ENCODE measurements at places on chromosomes 6 and 20.

GRCh38 chr6:35730745-35731413, 6.0 kb upstream of the ARMC12 start:
- no peak for DNase-seq

DNA sequence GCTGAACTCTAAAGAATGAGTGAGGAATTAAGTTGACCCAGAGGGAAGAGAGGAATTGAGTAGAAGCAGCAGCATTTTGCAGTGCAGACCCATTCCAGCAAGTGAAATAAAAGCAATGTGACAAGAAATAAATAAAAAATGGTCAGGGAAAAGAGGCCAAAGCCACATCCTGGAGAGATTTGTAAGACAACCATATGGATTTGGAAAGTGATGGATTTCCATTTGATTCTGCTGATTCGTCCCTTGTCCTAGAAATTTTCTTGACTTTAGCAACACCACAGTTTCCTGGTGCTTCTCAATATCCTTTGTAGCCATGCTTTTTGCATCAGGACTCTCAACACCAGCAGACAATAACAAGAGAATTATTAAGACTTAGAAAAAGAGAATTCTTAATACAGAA, 29.8 kb downstream of the ANKEF1 start:
- DNase-seq, result no peak

DNA sequence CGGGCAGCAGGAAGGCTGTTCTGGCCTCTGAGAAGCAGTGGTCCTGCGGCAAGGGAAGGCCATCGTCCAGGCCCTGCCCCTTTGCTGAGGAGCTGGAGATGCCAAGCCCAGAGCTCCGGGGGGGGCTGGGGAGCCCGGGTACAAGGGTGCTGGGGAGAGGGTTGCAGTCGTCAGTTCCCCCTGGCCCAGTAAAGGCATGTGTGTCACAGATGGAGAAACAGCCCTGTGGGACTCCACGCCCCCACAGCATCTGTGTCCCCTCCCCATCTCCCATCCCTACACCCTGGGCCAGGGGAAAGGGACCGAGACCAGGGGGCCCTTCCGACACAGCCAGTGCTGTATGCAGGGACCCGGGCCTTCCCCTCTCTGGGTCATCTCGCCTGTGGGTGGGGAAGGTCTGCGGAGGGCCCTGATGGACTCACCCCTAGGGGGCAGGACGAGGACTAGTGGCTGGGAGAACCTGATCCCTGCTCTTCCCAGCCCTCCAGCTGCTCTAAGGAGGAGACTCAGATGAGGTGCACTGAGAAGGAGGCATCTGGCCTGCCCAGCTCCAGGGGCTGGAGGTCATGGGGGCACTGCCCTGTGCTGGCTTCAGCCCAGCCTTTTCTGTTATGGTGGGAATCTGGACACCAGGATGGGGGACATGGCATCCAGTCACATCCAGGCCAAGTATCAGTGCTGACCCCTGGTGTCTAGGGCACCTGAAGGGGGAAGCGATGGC, 609 bp downstream of the MYL9 start:
- no peak for DNase-seq

DNA sequence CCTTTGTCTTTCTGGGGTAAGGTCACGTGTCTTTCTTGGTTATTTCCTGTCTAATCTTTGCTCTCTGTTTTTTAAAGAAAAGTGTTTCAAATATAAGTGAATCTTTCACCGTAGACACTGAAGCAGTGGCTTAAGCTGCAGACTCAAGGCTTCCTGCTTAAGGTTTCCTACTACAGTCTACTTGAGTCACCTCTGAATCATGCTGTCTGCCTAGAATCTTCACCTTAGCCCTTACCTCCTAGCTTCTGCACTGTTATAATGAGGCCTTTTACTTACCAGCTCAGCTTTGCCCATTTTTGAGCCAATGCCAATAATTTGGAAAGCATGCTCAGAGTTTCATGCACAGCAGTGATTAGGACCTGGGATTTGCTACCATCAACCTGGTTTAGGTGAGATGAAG, 30.6 kb downstream of the ADGRF4 start:
- no peak for DNase-seq

GRCh38 chr6:53103993-53104675, 38.9 kb downstream of the FBXO9 start:
- DNase-seq, result no peak

DNA sequence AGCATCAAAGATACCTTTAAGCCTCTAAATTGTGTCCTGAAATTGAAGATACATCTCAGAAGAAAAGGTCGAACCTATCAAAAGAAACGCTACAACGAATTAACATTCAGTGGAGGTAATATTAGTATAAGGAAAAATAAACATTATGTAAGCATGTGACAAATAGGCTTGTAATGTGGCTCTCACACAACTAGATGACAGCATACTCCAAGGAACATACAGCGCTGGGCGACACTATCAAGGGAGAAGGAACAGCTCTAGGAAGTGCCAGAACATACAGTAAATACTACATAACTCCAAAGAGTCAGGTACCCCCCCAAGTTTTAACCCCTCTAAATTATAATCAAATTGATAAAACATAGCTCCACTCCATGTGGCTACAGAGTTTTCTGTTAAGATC, 103.5 kb downstream of the LAMP5 start:
- no peak for DNase-seq

- no peak for DNase-seq
These were observed 515.7 kb downstream of the FRK start for GRCh38 chr6:115544765-115545671.

DNA sequence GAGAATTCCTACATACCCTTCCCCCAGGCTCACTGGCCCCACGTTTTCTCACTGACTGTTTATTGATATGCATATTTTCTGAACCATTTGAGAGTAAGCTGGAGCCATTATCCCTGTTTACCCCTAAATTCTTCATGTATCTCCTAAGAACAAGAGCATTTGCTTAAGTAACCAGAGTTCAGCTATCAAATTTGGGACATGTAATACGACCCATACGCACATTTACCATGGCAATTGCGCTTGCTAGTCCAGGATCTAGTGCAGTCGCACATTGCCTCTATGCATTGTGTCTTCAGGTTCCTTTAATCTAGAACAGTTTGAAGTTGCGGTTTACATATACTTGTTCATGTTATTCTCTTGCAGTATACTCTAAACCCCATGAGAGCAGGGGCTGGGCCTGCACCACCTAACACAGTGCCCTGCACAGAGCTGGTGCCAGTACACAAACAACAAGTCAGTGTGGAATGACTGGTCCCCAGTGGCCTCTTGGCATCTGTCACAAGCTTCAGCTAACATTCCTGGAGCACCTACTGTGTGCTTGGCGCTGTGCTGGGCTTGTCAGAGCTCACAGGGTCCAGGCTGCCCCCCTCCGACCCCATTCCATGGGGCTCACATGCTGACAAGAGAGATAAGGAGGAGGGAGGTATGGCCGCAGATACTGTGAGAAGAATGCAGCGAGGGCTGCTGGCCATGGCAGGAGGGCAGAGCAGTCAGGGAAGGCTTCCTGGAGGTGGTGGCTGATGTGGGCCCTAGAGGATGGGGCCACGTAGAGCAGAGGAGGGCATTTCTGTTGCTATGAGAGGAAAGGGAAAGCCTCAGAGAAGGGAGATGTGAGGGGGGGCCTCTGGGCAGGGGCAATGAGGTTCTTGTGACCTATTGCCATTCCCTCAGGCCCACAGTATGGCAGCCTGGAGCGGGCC, 28.1 kb downstream of the SPDEF start:
- DNase-seq, result no peak

DNA sequence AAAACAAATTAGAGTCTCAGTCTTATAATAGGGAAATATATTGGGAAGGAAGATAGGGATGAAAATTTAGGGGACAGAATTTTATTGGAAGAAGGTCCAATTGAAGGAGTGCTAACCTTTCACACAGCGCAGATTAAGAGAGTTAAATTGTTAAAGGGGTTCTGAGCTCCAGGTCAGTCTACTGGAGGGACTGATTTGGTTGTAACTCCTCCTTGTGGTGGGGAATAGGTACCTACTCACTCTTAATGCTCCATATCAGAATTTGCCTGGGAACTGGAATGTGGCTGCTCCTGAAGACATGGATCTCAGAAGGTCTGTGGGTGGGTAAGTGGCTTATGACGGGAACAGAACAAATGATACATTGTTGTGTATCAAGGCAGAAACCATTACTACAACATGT, 143.5 kb downstream of the FLRT3 start:
- DNase-seq, result no peak

- no peak for DNase-seq
These were observed 24.4 kb downstream of the CNR1 start for GRCh38 chr6:88141561-88142296.

GRCh38 chr6:105781915-105782314, 304.2 kb upstream of the PRDM1 start:
- no peak for DNase-seq

DNA sequence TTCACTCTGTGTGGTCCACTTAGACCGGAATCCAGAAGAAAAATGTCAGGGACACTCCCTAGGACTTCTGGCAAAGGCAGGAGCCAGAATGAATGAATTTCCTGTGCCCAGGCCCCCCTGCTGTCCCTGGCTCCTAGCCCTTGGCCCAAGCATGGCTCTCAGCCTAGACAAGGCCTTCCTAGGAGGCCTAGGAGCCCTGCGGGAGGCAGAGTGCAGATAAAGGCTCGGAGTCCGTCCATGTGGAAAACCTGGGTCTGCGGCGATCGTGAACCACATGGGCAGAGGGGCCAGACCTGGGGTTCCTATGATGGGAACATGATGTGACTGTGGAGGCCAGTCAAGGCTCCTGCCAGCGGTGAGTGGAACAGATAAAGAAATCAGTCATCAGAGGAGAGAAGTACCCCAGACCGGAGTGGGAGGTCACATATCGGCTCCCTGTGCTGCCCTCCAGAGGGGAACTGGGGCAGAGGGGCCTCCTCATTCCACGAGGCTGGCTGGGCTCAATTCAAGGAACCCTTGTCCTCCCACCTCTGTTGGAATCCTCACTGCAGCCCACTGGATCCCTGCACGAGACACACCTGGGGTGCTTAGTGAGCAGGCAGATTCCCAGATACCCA, 5.9 kb upstream of the VSTM2L start:
- no peak for DNase-seq

GRCh38 chr6:26550250-26550993, 12.3 kb downstream of the HMGN4 start:
- DNase-seq, result peak; percentile 28

DNA sequence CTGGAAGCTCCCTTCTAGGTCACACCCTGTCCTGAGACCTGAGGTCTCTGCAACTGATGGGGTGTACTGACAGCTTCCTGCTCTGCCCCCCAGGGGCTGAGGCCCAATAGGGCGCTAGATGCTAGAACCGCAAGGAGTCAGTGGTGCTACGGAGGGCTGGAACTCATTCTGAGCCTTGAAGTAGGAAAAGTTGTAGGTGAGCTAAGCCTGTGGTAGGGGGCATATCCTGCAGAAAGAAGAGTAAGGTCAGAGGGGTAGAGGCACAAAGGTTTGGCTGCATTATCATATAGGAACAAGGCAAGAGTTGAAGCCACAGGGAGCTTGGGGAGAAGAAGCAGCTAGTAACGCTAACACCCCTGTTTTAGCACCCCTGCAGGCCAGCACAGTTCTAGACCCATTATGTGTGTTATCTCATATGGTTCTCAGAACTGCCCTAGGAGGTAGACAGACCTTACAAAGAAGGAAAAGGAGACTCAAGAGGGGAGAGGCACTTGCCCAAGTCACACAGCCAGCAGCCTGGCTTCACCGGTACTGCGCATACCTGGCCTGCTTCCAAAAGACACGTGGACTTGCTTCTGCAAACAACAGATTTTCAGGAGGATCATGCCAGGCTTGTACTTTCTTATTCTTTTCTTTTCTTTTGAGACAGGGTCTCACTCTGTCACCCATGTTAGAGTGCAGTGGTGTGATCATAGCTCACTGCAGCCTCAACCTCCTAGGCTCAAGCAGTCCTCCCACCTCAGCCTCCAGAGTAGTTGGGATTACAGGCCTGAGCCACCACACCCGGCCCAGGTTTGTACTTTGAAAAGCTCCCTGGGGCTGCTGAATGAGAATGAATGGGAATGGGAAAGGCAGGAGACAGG, 156.1 kb downstream of the MRPL14 start:
- DNase-seq, result no peak

DNA sequence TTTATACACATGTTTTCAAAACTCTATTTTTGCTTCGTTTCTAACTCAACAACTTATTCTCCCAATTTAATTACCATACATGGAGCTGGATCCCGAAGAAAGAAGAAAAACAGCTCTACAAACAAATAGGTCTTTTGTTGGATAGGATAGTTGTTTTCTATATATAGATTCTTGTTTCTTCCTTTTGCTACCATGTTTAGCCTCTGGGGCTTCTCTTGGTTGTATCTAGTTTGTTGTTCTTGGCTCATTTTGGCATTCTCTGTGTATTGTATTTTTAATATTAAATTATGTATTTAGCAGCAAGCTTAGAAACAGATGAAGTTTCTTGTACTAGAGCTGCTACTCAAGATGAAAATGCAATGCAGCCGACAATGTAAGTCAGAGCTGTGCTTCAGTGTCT, 60.9 kb downstream of the PLCB4 start:
- DNase-seq, result no peak

DNA sequence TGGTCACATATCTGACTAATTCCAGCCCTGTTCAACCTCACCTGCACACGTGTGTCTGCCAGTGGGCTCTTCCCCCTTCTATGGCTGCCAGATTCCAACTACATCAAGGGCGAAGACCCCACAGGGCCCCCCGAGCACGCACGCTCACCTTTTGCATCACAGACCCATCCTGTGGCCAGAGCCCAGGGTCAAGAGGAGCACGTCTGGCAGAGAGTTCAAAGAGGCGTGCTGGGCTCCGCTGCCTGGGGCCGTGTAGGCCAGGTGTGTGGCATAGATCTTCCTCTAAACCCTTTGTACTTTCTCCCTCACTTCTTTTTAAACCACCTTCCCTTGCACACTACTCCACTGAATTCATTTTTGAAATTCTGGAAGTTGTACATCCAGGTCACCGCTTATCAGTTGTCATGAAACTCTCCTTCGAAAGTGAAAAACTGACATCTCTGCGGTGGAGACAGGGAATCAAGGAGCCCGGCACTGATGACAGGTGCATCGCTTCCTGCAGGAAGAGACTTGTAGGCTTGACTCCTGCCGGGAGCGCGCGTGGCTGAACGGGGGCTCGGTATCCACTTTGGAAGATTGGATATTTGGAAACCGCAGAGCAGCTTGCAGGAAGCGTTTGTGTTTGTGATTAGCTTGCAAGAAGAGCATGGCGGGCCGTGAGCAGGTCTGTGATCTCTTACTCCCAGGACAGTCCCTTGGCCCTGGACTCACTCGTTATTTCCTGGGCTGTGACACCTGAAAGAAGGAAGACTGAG, 397.2 kb downstream of the CDH4 start:
- no peak for DNase-seq

DNA sequence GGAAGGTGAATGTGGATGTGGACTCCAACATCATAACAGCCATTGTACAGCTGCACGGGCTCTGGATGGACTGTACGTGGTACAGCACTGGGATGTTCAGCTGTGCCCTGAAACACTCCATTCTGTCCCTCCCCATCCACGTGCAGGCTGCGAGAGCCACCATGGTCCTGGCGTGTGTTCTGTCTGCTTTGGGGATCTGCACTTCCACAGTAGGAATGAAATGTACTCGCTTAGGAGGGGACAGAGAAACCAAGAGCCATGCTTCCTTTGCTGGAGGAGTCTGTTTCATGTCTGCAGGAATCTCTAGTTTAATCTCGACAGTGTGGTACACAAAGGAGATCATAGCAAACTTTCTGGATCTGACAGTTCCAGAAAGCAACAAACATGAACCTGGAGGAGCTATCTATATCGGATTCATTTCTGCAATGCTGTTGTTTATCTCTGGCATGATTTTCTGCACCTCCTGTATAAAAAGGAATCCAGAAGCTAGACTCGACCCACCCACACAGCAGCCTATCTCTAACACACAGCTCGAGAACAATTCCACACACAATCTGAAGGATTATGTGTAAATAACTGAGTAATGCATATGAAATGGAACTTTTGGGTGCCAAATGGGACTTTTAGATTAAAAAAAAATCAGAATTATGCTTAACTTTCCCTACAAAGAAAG, 12.1 kb downstream of the CLDN20 start:
- DNase-seq, result no peak

GRCh38 chr20:29762620-29763019, 1494.8 kb upstream of the DEFB115 start:
- DNase-seq, result no peak
